ENCODE measurements at places on chromosomes 3 and 15. TPM values are rescaled to one million over a fixed set of nuclear protein-coding genes. Genes with fewer than 3 reads are reported as not detected.

DNA sequence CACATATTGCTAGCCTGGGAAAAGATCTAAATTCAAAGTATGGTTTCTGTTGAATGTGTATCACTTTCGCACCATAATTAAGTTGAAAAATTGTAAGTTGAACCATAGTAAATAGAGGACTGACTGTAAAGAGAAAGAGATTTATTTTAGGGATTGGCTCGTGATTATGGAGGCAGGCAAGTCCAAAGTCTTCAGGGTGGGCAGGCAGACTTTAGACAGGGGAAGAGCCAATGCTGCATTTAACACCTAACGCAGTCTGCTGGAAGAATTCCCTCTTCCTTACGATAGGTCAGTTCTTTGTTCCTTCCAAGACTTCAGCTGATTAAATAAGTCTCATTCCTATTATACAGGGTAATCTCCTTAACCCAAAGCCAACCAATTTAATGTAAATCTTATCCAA is 15.8 kb downstream of the C3orf85 start:
- DNase-seq: no peak

GRCh38 chr15:76059320-76060117 is at the start of gene TMEM266:
Gene TMEM266, plus strand, starts transcription at chr15:76059985. Its CDS starts 74,279 bp downstream, at chr15:76134264.
- peak; percentile 43 for DNase-seq

DNA sequence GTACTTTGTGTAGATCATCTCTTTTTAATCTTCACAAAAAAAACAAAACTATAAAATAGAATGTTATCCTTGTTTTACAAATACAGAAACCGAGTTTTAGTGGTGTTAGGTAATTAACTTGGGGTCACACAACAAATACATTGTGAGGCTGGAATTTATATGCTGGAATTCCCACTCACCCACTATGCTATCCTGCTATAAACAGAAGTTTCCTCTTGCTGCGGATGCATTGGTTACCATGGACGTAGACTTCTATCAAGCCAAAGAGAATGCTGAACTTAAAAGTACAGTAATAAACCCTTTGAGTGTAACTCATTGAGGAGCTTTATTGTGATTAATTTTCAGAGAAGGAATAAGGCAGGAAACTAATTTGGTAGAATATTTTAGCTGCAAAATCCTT is 9.2 kb downstream of the SNAP23 start:
- DNase-seq: no peak

DNA sequence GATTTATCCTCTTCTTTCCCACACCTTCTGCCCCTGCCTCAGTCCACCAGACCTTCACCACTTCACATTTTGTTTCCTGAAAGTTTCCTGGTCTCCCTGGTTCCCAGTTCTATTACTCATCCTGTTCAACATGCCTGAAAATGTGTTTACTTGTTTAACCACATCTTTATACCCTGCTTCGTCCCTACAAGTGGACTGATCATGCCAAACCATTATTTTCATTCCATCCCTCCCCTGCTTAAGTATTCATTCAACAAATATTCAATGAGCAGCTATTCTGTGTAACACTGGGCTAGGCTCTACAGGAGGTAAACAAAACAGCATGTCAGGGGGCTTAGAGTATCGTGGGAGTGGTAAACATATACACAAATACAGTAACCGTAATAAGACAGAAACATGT is 5.5 kb downstream of the MYO5A start:
- no peak for DNase-seq

DNA sequence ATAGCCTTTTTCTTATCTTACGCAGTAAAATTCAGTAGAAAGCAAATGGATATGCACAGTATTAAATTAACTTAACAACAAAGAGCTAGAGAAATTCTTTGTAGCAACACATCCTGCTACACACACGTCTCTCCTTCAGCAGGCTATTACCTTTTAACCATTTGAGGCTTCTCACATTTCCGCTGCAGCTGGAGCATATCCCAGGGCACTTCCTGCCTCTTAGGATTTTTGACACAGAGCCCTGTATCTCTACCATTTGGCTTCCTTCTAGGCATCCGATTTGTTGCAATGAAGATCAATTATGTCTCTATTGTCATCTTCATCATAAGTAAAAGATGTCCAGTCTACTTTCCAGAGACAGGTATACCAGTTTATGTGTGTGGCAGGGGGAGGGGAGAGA is 292.4 kb upstream of the CBLB start:
- DNase-seq: no peak

Gene INKA1
- 0.51 TPM for polyA plus RNA-seq

DNA sequence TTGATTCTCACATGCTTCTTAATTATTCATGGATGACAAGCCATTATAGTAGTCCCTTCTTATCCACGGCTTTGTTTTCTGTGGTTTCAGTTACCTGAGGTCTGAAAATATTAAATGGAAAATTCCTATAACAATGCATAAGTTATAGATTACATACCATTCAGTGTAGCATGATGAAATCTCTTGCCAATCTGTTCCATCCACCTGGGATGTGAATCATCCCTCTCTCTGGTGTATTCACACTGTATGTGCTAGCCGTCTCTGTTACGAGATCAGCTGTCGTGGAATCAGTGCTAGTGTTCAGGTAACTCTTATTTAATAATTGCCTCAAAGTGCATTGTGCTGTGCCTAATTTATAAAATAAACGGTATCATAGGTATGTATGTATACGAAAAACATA is 5.2 kb downstream of the WDR5B start:
- DNase-seq: no peak

GRCh38 chr3:114364806-114365654 is 71.2 kb downstream of the TIGIT start:
- DNase-seq: no peak

Gene CCR3
- polyA plus RNA-seq: not detected

DNA sequence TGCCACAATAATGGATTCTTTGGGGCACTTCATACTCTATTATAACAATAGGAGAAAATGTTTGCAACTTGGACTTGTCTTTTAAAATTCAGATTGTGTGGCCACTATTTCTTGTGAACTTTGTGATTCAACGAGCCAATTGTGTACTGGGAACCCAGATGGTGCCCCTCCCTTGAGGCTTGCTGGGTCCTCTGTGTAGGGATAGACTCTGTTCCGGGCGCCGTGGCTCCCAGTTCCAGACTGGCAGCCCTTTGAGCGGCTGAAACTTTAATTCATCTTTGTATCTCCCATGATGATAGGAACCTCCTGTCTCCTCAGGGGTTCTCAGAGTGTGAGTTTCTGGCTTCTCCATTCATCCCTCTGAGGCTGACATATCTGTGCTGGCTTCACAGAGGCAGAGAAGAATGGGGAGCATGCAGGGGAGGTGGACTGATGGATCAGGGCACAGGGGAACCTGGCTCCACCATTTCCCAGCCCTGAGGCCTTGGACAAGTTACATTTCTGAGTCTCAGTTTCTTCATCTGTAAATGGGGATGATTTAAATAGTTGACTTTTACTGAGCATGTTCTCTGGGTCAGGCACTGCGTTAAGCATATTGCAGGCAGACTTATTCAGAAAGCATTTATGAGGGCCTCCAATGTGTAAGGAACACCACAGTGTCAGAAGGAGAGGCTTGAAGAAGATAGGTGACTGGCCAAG is 15.2 kb upstream of the ANKDD1A start:
- DNase-seq: no peak

Gene NPAP1
- not detected for polyA plus RNA-seq

- DNase-seq: peak; percentile 71
These were observed 65.5 kb downstream of the CORO2B start for GRCh38 chr15:68644083-68644904.
